ENCODE measurements at places on chromosomes 5 and 9. TPM values are rescaled to one million over a fixed set of nuclear protein-coding genes. Genes with fewer than 3 reads are reported as not detected.

GRCh38 chr5:439636-440035, 3.3 kb upstream of the EXOC3 start:
- H3K4me3 ChIP-seq = no peak overlapping the region
- DNase-seq = peak; percentile 28
- H3K27ac ChIP-seq = no peak overlapping the region

PCDHB3 gene
- 1.8 TPM for total RNA-seq

GRCh38 chr5:78727786-78728761, 79.5 kb upstream of the LHFPL2 start:
- no peak overlapping the region for H3K27ac ChIP-seq
- no peaks in the 10 kb centered on the region for H3K36me3 ChIP-seq

VLDLR gene
- 13.6 TPM for total RNA-seq

- no peak overlapping the region for H3K4me3 ChIP-seq
- H3K36me3 ChIP-seq = no peaks in the 10 kb centered on the region
- no peak overlapping the region for H3K27ac ChIP-seq
- no peak for DNase-seq
- H3K27me3 ChIP-seq = no peaks in the 10 kb centered on the region
These were observed 15.6 kb downstream of the NDUFAF2 start for GRCh38 chr5:60960591-60960990.

DNA sequence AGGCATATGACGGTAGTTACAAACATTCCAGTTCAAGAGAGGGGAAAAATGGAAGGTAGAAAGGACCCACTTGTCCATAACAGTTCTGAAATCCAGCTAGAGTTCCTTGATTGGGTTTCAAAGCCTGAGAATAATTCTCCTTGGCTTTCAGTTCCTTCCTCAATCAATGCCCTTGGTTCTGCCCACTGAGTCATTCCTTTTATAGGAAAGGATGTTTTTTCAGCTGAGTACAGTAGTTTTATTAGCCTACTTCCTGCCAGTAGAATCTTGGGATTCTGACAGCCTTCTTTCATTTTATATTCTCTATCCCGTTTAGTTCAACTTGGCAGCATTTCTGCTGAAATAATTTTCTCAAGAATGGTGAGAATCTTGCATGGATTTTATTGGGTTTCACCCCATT, 386.9 kb upstream of the SMC2 start:
- DNase-seq = no peak
- H3K36me3 ChIP-seq = no peaks in the 10 kb centered on the region
- H3K4me3 ChIP-seq = no peak overlapping the region
- no peaks in the 10 kb centered on the region for H3K4me1 ChIP-seq
- H3K27ac ChIP-seq = no peak overlapping the region
- no peaks in the 10 kb centered on the region for H3K27me3 ChIP-seq

KCNMB1 gene
- total RNA-seq = 42.1 TPM

LRRC70 gene
- total RNA-seq = 3.8 TPM

SH3GL2 gene
- 0.82 TPM for total RNA-seq

GRCh38 chr5:3261081-3261480, 334.6 kb upstream of the IRX1 start:
- H3K27me3 ChIP-seq = no peaks in the 10 kb centered on the region
- no peaks in the 10 kb centered on the region for H3K4me1 ChIP-seq
- no peak for DNase-seq
- no peak overlapping the region for H3K4me3 ChIP-seq
- no peak overlapping the region for H3K27ac ChIP-seq

- H3K36me3 ChIP-seq = no peaks in the 10 kb centered on the region
- H3K4me1 ChIP-seq = no peaks in the 10 kb centered on the region
- H3K27me3 ChIP-seq = no peaks in the 10 kb centered on the region
- H3K4me3 ChIP-seq = no peak overlapping the region
These were observed 412.8 kb upstream of the IRX4 start for GRCh38 chr5:2295476-2295875.

All from sigmoid colon (tissue), 7 donors.